Bladder microvascular endothelial cell (primary cell): ENCODE measurements at places on chromosomes 5 and 9. TPM values are rescaled to one million over a fixed set of nuclear protein-coding genes. Genes with fewer than 3 reads are reported as not detected.

Gene PCDHAC2
- total RNA-seq, result 0.19 and 0.32 TPM in 2 replicates

Gene PCDHB7
- total RNA-seq, result 0.16 and 1.5 TPM in 2 replicates

Gene AHRR
- 3.5 and 10.0 TPM in 2 replicates for total RNA-seq

Gene NXNL2
- 0.25 and 0.32 TPM in 2 replicates for total RNA-seq

Gene FSTL4
- 0.38 TPM in 1 of 2 replicates, not detected in the other for total RNA-seq

Gene SPAAR
- total RNA-seq, result 3.4 and 5.8 TPM in 2 replicates

Gene FBP1
- 0.49 and 0.57 TPM in 2 replicates for total RNA-seq

Gene TRIP13
- 16.7 and 25.1 TPM in 2 replicates for total RNA-seq
